A172 (cell line): ENCODE measurements at places on chromosomes 1 and 21. TPM values are rescaled to one million over a fixed set of nuclear protein-coding genes. Genes with fewer than 3 reads are reported as not detected.

DNA sequence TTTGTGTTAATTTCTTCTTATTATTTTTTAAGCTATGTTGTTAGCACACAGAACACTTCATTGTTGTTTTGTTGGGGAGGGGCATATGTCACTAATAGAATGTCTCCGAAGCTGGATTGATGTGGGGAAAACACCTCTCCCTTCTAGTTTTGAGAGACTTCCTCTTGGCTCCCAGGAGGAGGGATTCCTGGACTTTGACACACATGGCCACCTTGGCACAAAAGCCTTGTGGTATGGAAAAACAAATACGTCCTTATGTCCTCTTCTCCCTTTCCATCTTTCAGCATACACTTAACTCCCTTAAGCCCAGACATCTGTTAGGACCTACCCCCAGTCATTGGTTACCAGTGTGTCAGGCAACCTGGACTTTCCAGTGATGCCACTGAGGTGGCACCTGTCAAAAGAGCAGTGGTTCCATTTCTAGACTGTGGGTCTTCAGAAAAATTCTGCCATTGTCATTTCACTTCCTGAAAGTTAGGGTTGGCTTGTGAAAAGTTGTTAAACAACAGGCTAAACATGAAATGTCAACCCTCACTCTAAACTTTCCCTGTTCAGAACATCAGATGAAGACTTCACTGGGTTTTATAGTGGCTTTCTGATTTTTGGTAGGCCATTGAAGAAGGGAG lies 12.5 kb upstream of the ABCB10 start:
- no peak for DNase-seq

- DNase-seq: no peak
Observed at GRCh38 chr1:45340816-45341466, 701 bp upstream of the MUTYH start.

RASAL2 gene
- total RNA-seq: 18.7 and 23.8 TPM in 2 replicates

NHLH1 gene
- not detected in 2 replicates for total RNA-seq
